ENCODE measurements at places on chromosomes 1 and 21.

GRCh38 chr1:156899956-156900718 is 6.6 kb downstream of the PEAR1 start:
- DNase-seq: no peak

- no peak for DNase-seq
Measured at GRCh38 chr21:44636209-44637017, 743 bp upstream of the KRTAP10-10 start.

DNA sequence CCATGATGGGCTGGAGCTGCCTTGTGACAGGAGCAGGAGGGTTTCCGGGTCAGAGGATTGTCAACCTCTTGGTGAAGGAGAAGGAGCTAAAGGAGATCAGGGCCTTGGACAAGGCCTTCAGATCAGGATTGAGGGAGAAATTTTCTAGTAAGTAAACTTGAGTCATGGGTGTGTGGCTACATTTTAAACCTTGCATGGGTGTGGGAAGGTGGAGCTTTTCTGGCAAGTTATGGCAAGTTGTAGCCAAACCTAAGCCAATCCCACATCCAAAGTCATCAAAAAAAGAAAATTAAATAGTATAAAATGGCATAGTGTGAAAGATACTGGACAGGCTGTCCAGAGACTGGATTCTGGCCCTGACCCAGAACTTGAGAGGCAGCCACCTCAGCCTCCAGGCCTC is 39.8 kb upstream of the HSD3B1 start:
- no peak for DNase-seq

- no peak for DNase-seq
Measured at GRCh38 chr1:21082073-21082472, 94.6 kb downstream of the EIF4G3 start.

- no peak for DNase-seq
Measured at GRCh38 chr1:64163970-64164369, 39.5 kb upstream of the UBE2U start.

DNA sequence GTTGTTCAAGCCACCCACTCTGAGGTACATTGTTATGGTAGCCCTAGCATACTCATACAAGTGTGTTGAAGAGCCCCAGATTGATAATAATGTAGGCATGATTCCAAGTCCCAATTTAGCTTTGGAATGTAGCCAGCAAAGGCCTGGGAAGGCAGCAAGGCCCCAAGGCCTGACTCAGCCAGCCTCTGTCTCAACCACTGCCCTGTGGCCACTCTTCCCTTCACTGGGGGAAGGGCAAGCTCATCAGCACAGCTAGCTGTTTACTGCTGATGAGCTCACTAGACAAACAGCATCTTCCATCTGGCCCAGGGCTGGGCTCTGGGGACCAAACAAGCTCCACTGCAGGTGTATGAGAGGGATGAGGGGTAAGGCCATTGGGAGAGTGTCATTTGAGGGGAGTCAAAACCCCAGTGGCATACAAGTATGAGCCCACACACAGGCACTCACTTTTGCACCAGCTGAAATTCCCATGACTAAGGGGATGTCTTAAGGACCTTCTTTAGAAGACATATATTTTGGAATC is 2.2 kb upstream of the IRF6 start:
- DNase-seq: peak; percentile 87

GRCh38 chr1:48031676-48032075 is 34.5 kb upstream of the TRABD2B start:
- no peak for DNase-seq

GRCh38 chr1:187257476-187257875 is 428.7 kb downstream of the PLA2G4A start:
- no peak for DNase-seq

DNA sequence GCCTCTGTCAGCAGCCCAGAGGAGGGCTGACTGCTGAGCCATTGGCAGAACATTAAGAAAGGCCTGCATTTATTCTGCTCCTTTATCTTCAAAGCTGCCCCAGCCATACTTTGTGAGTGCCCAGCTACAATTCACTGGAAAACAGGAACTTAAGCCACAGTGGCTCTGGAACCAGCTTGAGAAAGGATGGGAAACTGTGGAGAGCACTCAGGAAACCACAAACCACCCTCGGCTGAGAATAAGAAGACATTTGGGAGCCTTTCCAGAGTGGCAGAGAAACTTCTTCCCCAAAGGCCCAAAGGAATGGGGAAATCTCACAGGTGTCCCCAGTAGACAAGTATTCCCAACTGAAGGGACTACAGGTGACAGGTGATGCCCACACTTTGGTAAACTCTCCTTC is 1.8 kb downstream of the LAMB3 start:
- no peak for DNase-seq

- DNase-seq: no peak
Measured at GRCh38 chr1:107454791-107455190, 314.0 kb downstream of the NTNG1 start.

DNA sequence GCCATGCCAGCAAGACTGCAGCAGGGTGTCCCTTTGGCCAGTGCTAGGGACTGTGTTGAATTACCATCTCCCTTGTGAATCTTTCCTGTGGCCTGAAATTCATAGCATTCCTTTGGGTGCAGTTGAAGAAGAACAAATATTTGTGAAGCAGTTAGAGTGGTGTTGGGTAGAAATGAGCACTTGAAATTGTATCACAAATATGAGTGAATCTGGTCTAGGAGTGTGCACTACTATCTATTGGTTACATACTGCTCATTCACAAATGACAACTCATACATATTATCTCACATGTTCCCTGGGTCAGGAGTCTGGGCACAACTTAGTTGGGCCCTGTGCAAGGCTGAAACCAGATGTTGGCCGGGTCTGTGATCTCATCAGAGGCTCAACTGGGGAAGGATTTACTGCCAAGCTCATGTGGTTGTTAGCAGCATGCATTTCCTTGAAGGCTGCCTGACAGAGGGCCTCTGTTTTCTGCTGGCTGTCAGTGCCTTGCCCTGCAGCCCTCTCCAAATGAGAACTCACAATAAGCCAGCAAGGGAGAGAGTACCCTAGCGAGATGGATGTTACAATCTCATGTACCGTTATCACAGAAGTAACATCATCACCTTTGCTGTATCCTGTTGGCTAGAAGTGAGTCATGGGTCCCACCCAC is 23.8 kb downstream of the AJAP1 start:
- DNase-seq: no peak

DNA sequence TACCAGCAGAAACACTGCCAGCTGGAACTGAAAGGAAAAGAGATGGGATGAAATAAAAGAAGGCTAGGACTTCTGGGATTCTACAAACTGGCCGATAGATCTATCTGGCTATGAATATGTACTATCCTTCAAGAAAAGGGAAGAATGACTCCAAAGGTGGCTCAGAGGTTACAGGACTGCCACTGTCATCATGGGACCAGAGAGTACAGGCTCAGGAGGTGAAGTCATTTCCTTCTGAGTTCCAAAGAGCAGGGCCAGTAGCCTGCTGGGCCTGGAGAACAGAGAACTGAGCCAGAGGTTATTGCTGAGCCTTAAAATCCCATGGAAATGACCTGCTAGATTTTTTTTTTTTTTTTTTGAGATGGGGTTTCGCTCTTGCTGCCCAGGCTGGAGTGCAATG is 27.6 kb downstream of the ZNF496 start:
- no peak for DNase-seq

DNA sequence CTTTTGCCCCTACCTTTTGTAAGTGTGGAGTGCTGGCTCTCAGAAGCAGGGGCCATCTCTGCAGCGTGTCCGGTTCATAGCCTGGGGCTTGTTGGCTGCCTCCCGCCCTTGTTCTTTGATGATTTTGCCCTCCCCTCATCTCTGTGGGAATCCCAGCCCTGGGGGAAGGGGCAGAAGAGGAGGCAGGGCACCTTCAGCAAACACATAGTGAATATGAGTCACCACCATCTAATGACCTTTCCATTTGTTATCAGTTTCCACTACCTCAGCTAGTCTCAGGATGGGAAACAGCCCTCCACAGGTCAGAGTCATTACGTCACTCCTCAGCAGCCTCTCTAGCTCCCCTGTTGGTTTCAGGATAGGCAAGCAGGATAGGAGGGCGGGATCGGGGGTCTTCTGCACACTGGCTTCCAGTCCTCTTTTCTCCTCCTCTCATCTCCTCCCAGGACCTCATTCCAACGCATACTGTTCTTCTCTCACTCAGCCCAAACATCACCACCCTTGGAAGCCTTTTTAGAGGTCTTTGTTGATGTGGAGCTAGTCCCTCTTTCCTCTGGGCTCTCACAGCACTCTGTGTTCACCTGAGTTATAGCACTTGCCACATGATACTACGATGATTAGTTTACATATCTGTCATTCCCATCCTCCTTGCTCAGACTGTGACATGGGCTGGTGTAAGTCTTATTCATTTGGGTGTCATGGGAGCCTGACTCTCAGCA is 15.8 kb downstream of the GADD45A start:
- no peak for DNase-seq

- no peak for DNase-seq
Measured at GRCh38 chr1:111370871-111371270, 56.7 kb downstream of the OVGP1 start.

GRCh38 chr1:200362421-200362820 is 47.4 kb downstream of the ZNF281 start:
- no peak for DNase-seq

- DNase-seq: no peak
Measured at GRCh38 chr21:29431178-29431577, 132.5 kb downstream of the BACH1 start.

DNA sequence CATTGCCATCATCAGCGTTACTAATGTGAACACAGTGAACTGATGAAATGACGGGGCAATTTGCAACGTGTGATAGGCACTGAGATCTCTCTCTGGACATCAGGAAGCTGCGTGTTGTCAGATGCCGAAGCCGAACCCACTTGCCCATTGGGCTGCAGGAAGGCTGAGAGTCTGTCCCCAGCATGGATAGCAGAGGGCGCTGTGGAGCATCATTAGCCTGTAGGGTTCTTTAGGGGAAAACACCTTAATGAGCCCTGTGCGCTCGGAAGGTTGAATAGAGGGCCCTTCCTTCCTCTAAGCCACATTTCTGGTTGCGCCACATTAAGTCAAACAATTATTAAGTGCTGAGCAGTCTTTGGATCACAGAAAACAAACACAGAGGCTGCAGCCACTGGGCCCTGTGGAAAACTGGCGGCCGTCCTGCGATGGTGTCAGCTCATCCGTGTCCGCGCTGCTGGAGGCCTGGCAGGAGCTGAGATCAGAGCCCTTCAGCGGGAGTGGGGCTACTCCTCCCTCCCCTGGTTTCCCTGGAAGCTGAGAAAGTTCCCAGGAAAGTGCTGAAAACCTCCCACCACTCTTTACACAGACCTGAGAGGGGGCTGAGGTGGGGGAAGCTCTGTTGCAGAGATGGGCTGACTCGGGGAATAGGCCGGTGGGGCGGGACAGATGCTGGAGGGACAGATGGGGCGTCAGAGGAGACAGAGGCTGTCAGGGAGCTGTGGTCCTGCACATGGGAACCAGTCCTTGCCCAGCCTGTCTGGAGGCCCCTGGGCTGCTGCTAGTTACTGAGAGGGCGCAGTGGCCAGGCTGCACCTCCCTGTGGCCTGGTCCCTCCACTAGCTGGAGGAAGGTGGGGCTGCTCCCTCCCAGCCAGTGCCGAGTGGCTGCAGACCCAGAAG is 12.7 kb downstream of the TFF2 start:
- DNase-seq: no peak
